ENCODE measurements at places on chromosomes 6 and 20. TPM values are rescaled to one million over a fixed set of nuclear protein-coding genes. Genes with fewer than 3 reads are reported as not detected.

Gene FAM209B
- polyA plus RNA-seq, result not detected

Gene EFCAB8
- 0.06 TPM for polyA plus RNA-seq

Gene KIF25
- polyA plus RNA-seq, result 1.5 TPM

Gene PROCR
- 54.4 TPM for polyA plus RNA-seq

Gene WFDC2
- polyA plus RNA-seq, result 137 TPM

Gene FNDC11
- 8.8 TPM for polyA plus RNA-seq

Gene ULBP3
- polyA plus RNA-seq, result 1.8 TPM

Gene GSTA5
- polyA plus RNA-seq, result not detected

Gene CCDC170
- polyA plus RNA-seq, result 0.06 TPM

Gene RIPOR3
- 5.6 TPM for polyA plus RNA-seq

Gene TTK
- 6.3 TPM for polyA plus RNA-seq

Gene CD109
- 1.4 TPM for polyA plus RNA-seq

Gene CAP2
- 6.4 TPM for polyA plus RNA-seq

Gene OOEP
- polyA plus RNA-seq, result 0.55 TPM

Gene AHI1
- polyA plus RNA-seq, result 3.5 TPM

Gene SRXN1
- polyA plus RNA-seq, result 12.2 TPM

Gene GPR63
- polyA plus RNA-seq, result 5.5 TPM

Gene RPS6KA2
- polyA plus RNA-seq, result 13.8 TPM

Gene DNMT3B
- 433 TPM for polyA plus RNA-seq

Gene RBPJL
- 1.3 TPM for polyA plus RNA-seq

Gene STMND1
- not detected for polyA plus RNA-seq

Gene FOXS1
- polyA plus RNA-seq, result 0.47 TPM

Gene MOG
- polyA plus RNA-seq, result 0.19 TPM

Gene SCUBE3
- 0.80 TPM for polyA plus RNA-seq

Gene TINAG
- polyA plus RNA-seq, result not detected

Gene SLC22A23
- polyA plus RNA-seq, result 15.8 TPM

Gene WFDC5
- polyA plus RNA-seq, result not detected

Gene SLC24A3
- polyA plus RNA-seq, result 3.7 TPM

Gene ULBP1
- 0.32 TPM for polyA plus RNA-seq

Gene CRISP2
- 0.06 TPM for polyA plus RNA-seq

Gene SLC16A10
- 23.2 TPM for polyA plus RNA-seq

Gene ADTRP
- 0.08 TPM for polyA plus RNA-seq

Gene CD24
- polyA plus RNA-seq, result 1,771 TPM

Gene SLC25A27
- 4.9 TPM for polyA plus RNA-seq

Gene GTSF1L
- not detected for polyA plus RNA-seq

Gene FAM110A
- 10.1 TPM for polyA plus RNA-seq

Gene FAM83B
- 0.66 TPM for polyA plus RNA-seq

Gene CYP21A2
- 0.23 TPM for polyA plus RNA-seq

Gene BMP2
- 1.8 TPM for polyA plus RNA-seq

Gene PSMB9
- 22.8 TPM for polyA plus RNA-seq

Gene FBXO9
- polyA plus RNA-seq, result 41.3 TPM

Gene CFAP206
- polyA plus RNA-seq, result not detected

Gene PCSK2
- polyA plus RNA-seq, result 4.2 TPM

Gene C6orf58
- not detected for polyA plus RNA-seq

Gene PDYN
- 0.60 TPM for polyA plus RNA-seq

Gene IRAK1BP1
- 3.7 TPM for polyA plus RNA-seq

Gene TMEM244
- not detected for polyA plus RNA-seq

Gene GCNT2
- polyA plus RNA-seq, result 19.3 TPM

Gene NEDD9
- 5.7 TPM for polyA plus RNA-seq

Gene EYS
- polyA plus RNA-seq, result not detected

Gene FUT9
- 0.85 TPM for polyA plus RNA-seq

Gene PI16
- 0.06 TPM for polyA plus RNA-seq

Gene PKIB
- 14.5 TPM for polyA plus RNA-seq

Gene SPTLC3
- 0.23 TPM for polyA plus RNA-seq

Gene TMEM242
- 1.7 TPM for polyA plus RNA-seq

Measured in H1 (cell line).